KG1 (cell line): ENCODE measurements at places on chromosomes 6 and 20.

DNA sequence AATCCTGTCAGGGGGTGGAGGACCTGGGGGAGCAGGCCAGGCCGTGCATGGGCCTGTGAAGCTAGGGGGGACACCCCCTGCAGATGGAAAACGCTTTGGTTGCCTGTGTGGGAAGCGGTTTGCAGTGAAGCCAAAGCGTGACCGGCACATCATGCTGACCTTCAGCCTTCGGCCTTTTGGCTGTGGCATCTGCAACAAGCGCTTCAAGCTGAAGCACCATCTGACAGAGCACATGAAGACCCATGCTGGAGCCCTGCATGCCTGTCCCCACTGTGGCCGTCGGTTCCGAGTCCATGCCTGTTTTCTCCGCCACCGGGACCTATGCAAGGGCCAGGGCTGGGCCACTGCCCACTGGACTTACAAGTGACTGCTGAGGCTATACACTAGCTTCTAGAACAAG lies 1.8 kb downstream of the ZBTB9 start:
- no peak for DNase-seq

- DNase-seq, result no peak
Measured at GRCh38 chr6:21996425-21997118, 300.3 kb downstream of the PRL start.

GRCh38 chr6:3209114-3210023 lies 18.1 kb downstream of the TUBB2B start:
- DNase-seq, result no peak

DNA sequence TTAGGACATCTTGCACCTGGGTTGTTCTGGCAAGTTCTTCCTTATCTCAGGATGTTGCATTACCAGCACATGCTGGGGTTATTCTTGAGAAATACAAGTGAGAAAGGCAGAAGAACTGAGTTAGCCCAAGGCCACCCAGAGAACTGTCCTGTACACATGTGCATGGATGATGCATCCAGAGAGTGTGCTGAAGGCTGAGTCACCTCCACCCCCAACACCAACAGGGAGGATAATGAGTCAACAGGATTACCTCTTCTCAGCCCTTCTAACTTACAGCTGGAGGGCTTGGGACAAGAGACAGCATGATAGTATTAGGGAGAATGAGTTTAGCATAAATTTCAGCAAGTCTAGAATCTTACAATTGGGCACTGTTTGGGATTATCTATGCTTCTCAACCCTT lies 8.5 kb downstream of the SCGN start:
- DNase-seq, result no peak

DNA sequence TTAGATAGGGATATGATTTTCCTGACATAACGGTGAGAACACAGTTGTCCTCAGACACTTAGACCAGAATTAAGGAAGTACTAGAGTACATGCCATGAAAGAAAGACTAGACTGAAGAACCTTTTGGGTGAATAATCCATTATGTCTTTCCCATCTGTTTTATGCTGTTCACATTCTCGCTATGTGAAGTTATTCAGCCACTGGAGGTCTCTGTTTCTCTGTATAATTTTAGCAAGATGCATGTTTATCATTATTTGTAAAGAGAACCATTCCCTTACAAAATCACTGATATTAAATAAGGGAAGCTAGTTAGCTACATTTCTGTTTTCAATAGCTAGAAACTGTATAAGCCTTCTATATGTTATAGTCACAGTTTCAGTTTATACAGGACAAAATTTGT lies 391.9 kb downstream of the CD109 start:
- DNase-seq, result no peak

- DNase-seq, result no peak
Measured at GRCh38 chr6:118683881-118684872, 32.8 kb upstream of the CEP85L start.

DNA sequence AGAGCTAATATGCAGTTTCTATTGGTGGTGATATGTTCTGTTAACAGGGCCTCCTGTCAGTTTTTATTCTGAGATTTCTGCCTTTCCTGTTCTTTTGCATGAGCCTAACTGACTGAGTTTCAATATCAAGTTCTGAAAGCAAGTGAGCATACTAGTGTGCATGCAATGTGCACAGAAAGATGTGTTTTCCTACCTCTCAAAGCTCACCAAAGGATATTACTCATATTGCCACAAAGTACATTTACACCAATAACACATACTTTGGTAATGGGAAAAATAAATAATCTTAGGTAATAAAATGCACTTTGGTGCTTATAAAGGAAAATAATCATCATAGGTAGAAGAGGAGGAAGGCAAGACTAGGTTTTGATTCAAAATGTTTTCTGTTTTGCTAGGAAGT lies 195.0 kb downstream of the KHDC1L start:
- no peak for DNase-seq

DNA sequence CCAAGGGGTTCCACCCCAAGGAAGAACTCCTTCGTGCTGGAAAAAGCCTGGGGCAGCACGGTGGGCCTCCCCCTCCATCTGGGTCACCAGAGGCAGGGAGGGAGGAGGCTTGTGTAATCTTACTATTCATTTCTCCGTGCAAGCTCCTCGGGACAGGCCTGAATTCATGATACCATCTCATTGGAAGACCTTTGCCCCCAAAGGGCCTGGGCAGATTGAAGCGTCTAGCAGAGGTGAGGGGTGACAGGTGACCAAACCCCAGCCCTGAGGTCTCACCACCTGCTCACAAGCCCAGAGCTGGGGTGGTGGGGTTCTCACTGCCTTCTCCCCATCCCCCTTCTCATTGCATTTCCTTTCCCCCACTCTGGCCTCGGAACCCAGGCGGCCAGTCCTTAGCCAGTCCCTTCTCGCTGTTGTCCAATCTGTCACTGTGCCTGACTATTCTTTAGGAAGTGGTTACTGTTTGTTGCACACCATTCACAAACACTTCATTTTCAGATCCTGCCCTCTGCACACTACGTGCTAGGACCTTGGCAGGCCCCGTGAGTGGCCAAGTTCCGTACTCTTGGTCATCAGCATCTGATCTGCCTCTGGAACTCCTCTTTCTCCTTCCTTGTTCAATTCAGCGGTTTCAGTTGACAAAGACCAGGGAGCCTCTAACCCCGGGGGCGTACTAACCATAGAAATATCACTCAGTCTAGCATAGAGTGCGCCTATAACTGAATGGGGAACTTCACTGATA lies 137.1 kb downstream of the LY86 start:
- DNase-seq, result no peak

GRCh38 chr20:60935971-60936370 lies 316.1 kb upstream of the CDH4 start:
- DNase-seq, result no peak

DNA sequence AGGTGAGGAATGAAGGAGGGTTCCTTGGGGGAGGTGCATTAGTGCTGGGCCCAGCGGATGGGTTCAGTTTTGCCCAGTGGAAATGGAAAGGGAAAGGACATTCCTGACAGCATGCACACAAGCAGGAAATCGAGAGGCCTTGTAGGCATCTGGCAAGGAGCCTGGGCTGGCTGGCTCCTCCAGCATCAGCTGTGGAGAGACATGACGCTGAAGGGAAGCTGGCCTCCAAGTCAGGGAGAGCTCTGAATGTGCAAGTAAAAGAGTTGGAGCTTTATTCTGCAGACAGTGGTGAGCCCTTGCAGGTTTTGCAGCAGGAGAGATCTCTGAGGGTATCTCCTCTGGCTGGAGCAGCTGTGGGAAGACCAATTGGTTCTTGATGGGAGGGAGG lies 154.3 kb downstream of the MRPL14 start:
- DNase-seq, result no peak

DNA sequence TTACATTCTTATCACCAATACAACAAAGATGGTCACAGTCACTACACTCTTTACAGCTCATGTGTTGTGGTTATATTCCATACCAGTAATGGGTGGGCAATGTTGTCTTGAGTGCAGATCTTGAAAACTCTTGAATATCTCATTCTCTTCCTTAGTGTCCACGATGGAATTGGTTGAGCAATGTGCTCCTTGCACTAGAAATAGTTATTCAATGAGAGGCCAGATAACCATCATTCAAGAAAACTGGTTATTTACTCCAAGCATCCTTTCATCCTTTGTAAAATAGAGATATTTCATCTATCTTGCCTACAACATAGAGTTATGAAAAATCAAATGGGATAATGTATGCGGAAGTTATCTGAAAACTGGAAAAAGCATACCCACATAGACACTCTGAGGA lies 215.9 kb downstream of the ARHGAP18 start:
- DNase-seq, result no peak

- DNase-seq, result no peak
Measured at GRCh38 chr6:157621406-157621805, 201.6 kb upstream of the SNX9 start.

DNA sequence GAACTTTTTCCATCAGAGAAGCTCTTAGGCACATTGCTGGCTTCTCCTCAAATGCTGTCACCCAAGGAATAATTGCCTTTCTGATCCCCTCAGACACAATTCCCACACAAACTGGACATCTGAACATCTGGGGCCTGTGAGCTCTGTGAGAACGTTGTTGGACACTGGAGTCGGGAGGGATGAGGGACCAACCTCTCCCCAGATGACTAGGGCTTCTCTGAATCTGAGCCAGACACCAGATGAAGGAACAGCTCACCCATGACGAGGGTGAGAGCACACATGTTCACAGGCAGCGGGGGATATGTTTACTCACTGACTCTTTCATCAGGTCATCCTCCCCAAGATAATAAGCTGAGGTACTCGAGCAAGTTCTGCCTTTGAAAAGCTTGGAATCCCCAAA lies 283.9 kb upstream of the SUPT3H start:
- DNase-seq, result no peak

DNA sequence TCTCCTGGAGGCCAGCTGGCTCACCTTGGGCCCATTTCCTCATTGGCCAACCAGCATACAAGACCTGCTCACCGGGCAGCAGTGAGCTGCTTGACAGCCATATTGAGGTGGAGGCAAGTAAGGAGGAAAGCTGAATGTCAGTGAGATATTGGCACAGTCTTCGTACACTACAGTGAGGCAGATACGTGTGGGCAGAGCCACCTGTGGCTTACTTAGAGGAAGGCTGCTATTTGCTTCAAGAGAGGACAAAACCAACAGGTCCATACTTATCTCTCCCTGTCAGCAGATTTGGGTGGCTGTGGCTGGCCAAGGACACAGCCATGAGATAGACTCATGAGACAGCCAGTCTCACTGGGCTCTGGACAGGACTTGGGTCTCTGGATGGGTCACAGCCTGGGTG lies 15.1 kb upstream of the MCM3 start:
- DNase-seq, result no peak

DNA sequence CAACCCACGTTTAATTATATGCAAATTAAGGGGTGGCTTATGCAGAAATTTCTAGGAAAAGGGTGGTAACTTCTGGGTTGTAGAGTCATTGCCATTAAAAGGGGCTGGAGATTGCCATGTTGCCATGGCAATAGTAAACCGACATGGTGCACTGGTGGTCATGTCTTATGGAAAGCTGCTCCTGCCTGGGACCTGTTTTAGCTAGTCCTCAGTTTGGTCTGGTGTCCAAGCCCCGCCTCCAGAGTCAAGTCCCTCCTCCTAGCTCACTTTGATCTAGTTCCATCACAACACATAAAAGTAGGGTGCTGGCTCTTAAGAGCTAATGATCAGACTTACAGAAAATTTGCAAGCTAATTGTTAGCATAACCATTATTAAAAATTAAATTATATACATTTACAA lies 5.3 kb downstream of the SLC22A2 start:
- no peak for DNase-seq

DNA sequence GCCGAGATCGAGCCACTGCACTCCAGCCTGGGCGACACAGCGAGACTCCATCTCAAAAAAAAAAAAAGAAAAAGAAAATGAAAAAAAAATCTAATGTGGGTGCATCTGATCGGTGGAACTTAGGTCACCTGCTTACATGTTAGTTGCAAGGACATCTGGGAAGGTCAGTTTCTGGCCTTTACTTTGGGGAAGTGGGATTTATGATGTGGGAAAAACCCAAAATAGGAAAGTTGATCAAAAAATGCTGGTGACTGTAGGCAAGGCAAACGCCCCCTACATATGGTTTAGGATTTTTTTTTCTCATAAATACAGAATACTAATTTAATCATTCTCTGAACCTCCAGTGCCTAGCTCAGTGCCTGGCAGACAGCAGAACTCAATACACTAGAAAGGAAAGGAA lies 69.2 kb upstream of the PIM1 start:
- DNase-seq, result no peak

GRCh38 chr6:13708736-13709135 lies 2.9 kb downstream of the RANBP9 start:
- DNase-seq, result no peak

- no peak for DNase-seq
Measured at GRCh38 chr6:67663105-67663895, 971.8 kb upstream of the ADGRB3 start.

DNA sequence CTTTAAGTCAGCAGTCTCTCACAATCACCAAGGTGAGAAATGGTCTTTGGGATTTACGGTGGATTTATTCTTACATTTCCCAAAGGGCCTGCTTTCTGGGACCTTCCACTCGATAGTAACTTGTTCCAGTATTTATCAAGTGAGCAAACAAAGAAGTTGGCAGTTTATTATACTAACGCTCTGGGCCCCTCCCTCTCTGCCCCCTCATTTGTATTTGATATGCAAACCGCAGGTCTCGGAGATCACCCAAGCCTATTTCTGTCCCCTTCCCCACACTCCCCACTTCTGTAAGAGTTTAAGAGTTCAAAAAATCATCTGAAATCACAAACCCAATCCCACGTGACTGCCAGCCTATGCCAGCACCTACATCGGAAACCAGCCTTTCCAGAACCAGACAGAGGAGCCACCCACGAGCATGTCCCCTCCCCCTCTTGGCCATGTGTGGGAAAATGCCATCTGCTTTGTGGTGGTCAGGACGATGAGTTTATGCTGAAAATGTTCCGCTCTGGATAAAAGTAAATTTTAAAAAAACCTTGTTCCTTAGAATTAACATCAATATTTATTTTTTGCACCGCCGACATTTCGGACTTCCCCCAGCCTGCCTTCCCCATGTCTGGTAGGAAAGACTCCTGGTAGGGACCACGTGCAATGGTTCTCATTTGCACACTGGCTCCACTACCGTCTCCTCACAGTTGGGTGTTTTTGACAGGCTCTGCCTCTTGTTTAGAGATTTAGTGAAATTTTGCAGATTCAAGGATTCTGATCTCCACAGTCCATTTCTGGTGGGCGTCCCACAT lies 281.0 kb downstream of the TFAP2C start:
- DNase-seq, result no peak

- no peak for DNase-seq
Measured at GRCh38 chr6:106609699-106610098, 19.6 kb downstream of the RTN4IP1 start.

DNA sequence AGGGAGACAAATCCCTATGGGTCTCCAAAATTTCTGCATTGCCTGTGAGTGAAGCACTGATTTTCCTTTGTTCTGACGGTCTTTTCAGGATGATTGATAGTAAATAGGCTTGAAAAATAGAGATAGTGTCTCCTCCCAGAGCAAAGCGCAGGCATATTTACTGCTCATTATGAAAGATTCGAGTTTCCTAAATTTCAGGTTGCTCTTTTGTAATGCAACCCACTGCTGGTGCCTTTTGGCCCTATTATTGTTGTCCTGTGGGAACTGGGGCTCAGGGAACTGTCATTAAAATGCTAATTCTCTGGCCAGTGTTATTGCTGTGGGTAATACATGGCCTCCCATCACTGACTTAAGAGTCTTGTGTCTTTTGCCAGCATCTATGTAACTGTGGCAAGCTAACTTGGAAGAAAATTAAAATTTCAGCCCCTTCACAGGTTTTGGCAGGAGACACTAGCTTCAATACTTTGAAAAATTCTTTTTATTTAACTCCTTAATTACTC lies 754.1 kb upstream of the MAP3K7 start:
- DNase-seq, result no peak

GRCh38 chr20:18254615-18255014 lies 33.7 kb upstream of the ZNF133 start:
- no peak for DNase-seq

- no peak for DNase-seq
Measured at GRCh38 chr20:62659488-62660239, 17.4 kb downstream of the SLCO4A1 start.
